Right kidney (tissue), 9 donors: ENCODE measurements at places on chromosomes 1 and 21.

DNA sequence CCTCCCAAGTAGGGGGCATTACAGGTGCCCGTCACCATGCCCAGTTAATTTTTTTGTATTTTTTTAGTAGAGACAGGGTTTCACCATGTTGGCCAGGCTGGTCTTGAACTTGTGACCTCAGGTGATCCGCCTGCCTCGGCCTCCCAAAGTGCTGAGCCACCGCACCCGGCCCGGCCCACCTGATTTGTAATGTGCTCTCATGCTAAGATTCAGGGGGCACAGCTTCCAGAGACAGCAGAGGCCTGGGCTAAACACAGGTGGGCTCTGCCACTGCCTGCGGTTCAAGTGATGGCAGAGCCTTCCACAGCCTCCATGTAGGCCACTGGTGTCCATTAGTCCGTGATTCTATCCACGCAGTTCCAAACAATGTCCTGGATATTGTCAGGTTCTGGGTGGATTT, 98.4 kb downstream of the PDE9A start:
- no peak for DNase-seq

DNA sequence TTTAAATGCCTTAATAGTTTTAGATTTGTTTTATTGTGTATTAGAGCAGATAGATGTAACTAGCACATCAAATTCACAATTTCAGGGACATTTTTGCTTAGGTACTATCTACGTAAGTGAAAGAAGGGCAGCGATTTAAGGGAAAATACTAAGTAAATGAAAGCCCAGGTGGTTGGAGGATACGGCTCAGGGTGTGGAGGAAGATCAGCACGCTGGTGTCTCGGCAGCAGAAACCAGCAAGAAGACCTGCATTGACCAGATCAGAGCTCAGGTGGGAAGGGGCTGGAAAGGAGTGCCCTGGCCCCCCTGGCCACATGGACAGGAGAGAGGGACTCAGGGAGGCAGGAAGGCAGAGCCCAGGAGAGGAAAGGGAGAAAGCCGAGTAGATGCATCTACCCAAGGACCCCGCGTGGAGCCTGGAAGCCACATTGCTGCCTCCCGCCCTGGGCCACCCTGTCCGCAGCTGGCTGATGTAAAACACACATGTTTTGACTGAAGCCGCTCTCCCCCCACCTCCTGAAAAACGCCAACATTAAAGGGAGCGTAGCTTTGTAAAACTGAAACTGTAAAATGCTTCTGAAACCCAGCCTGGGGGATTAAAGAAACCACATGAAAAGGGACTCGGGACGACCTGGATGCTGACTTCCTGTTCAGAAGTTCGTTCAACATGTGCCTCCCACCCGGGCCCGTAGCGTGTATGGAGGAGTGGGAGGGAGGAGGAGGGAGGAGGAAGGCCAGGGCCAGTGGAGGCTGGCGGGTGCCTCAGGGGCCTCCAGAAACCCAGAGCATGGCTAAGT, 72.6 kb upstream of the TARDBP start:
- DNase-seq: no peak

DNA sequence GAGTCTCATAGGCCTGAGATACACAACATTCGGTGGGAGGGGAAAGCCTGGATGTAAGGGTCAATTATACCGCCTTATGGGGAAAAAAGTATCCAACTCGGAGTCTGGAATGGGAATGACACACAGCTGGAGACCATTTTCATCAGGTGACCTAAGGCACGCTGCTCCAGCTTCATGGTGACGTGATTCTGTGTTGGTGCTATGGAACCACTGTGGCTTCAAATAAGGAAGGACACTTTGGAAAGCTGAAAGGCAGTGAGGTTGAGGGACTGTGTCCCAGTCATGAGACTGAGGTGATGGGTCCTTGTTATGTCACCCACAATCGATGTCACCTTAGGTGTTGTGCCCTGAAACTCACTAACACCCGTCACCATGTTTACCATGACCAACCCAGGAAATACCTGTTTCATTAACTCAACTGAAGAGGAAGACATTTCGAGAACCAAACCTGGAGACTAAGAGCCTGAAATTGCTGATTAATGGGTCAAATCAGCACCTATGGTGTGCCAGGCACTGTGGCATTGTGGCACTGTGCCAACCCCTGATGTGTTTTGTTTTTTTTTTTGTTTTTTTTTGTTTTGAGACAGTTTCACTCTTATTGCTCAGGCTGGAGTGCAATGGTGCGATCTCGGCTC, 54.5 kb downstream of the IRF2BP2 start:
- DNase-seq: no peak

DNA sequence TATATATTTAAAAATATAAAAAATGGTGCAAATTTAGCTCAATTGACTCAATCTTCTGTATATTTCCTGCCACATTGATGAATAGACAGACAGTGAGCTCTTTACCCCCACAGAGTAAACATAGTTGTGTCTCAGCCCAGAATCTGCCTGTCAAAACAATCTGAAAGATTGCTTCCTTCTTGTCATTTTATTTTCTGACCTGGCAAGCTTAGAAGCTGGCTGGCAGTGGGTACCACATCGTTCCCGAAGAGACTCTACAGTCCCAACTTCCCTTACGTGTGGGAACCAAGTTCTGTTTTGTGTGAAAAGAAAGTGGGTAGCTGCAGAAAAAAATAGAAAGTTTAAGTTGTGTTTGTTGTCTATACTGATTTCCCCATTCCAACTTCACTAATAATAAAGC, 629.3 kb upstream of the NEGR1 start:
- DNase-seq: no peak

- DNase-seq: no peak
Measured at GRCh38 chr21:42733037-42733627, 79.7 kb downstream of the PDE9A start.

DNA sequence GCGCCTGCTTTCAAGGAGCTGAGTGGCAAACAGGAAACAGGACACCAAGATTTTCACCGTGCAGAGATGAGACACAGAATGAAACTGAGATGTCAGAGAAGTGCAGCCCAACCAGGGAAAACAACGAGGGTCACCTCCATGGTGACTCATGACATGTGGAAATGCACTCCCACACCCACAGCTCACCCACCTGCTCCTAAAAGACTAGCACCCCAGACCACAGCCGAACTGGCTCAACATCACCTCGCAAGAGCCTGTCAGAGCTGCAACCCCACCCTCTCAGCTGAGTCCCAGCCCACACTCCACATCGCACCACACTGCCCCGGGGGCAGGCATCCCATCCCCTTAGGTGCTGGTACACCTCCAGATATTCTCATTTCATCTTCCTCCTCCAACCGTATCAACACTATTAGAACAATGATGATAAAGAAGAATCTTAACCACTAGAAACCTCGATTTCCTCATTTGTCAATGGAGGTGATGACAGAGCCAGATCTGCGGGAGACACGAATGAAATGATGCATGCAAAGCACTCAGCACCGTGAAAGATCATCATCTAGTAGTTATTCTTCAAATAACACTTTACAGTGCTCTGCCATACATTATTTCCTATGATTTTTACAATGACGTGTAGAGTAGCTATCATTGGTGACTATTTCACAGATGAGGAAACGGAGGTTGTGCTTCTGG, 103.2 kb downstream of the DMRTB1 start:
- no peak for DNase-seq

DNA sequence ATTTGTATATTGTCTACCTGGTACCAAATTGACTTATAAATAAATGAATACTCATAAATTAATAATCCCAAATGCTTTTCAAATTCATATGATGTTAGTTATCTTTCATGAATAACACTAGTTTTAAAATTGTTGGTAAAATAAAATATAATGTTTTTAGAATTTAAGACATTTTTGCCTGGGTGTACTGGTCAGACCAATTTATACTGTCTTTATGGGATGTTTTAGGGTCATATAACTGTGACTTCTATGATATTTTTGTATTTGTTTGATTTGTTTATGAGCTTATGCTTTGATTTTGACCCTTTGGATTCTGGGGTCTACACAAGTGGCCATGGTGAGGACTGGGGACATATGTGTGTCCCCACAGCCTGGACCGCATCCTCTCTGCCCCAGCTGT, 54.1 kb upstream of the KLHDC7A start:
- no peak for DNase-seq

DNA sequence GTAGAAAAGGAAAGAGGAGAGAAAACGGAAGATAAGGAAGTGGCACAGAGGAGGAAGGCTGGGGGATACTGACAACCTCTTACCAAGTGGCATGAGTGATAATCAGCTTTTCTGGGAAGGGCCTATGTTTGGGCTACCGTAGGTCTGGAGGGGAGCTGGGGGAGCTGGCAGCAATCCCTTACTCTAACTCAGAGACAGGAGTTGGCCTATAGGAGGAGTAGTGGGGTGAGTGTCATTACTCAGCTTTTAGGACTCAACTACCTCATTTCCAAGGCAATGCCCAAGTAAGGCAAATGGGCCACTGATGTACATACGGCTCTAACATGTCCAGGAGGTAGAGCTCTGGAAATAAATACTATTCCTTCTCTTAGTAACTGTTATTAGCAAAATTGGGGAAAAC, 48.7 kb upstream of the DMRTA2 start:
- no peak for DNase-seq

DNA sequence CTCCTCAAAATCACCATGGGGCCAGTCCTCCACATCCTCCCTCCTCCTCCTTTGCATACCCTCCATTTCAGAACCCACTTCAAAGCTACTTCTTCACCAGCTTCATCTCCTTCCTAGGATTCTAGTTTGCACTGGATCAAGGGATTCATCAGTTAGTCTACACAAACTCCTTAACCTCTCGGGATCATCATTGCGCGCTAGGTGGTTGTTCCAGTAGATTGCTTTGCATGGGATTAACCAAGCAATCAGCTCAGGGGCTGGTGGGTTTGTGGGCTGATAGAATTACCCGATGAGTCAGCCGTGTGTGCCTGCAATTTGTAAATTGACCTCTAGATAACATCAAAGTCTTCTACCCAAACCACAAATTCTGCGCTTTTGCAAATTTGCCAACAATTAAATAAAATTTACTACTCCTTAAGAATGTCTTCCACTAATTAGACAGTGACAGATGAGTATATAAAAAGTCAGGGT, 7.7 kb downstream of the KANK4 start:
- no peak for DNase-seq

DNA sequence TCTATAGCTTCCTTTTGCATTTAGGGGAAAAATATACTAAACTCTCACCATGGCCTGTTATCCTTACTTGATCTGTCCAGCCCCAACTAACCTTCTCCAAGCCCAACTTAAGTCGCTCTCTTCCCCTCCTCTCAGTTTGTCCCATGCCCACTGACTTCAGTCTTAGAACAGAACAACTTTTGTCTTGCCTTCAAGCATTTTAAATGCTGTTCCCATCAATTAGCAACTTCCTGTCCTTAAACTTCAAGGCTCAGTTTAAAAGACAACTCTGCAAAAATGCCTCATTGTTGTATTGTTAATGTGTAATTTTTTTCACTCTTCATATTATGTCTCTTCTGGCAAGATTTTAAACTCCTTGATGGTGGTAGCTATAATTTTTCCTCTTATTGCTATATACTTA, 526.9 kb downstream of the NEGR1 start:
- DNase-seq: no peak

GRCh38 chr21:34858559-34858958, 189.8 kb downstream of the CLIC6 start:
- DNase-seq: no peak

DNA sequence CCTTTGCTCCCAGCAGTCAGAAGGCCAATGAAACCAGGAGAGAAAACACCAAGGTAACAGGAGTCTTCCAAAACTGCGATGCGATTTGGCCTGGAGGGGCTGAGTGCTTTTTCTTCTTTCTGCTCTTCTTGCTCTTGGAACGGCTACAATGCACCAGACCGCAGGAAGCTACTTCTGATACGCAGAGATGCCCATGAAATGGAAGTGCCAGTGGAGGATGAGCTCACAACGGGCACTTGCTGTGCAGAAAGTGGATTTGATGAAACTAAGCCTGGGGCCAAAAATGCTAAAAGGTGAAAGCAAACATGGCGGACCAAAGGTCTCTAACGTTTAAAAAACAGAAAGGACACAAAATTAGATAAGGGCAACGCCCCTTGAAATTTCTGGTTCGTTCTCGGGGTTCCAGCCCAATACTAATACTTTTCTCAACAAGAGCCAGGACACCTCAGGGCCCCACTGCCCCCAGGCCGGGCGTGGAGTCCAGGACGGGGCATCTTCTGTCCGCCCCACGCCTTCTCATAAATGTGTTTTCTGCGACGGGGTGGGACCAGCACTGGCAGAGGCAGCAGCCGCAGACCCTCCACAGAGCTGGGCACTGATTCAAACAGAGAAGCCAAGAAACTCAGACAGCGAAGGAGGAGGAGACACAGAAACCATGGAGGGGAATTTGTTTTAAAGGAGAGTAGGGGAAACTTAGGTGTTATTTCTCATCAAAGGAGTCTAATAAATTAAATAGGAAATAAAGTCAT, 101.3 kb downstream of the CRYAA start:
- DNase-seq: no peak

DNA sequence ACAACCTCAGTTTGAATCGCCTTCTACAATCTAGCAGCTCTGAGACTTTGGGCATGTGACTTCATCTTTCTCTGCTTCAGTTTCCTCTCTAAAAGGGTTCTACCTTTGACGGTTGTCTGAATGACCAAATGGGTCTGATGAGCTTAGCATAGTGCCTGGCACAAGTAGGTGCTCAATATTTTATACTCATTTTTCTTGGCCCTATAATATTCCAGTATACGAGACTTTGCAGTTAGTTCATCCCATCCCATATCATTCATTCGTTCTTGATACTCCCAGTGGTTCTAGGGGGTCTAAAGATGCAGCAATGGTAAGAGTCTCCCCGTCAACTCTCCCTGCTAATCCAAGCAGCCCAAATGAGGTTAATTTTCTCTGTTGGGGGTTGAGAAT, 67.6 kb downstream of the ALPL start:
- no peak for DNase-seq

DNA sequence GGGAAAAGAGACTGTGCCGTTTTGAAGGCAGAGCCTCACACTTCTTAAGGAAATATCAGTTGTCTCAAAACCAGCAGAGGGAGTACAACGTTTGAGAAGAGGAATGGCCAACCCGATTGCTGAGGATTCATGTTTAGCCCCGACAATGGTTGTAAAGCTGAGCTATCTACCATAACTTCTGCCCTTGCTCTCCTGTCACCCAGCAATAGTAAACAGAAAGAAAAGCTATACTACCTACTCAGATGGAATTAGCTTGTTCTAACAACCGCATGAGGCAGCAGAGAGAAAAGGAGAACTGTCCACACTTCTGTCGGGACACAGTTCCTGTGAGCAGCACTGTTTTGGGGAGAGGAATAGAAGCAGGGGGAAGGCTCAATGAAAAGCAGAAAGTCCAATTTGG, 91.2 kb downstream of the SLC45A1 start:
- no peak for DNase-seq

DNA sequence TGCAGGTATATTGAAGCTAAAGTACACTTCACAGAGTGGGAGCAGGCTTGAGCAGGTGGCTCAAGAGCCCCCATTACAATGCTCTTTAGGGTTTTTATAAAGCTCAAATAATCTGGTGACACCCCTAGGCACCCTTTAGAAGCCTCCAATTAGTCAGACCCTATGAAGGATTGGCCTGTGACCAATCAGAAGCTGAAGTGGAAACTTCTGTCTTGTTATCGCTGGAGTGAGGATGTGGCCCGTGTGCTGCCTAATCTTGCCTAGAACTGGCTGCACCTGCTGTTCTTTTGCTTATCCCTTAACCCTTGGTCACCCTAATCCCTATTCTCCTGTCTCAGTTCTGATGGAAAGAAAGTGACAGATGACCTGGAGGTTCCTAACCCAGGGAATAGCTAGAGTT, 70.8 kb upstream of the ABCG1 start:
- no peak for DNase-seq
